ENCODE measurements at places on chromosomes 1 and 21.
A peak's percentile ranks its signal among the peaks of the same experiment; 100 is the strongest.

DNA sequence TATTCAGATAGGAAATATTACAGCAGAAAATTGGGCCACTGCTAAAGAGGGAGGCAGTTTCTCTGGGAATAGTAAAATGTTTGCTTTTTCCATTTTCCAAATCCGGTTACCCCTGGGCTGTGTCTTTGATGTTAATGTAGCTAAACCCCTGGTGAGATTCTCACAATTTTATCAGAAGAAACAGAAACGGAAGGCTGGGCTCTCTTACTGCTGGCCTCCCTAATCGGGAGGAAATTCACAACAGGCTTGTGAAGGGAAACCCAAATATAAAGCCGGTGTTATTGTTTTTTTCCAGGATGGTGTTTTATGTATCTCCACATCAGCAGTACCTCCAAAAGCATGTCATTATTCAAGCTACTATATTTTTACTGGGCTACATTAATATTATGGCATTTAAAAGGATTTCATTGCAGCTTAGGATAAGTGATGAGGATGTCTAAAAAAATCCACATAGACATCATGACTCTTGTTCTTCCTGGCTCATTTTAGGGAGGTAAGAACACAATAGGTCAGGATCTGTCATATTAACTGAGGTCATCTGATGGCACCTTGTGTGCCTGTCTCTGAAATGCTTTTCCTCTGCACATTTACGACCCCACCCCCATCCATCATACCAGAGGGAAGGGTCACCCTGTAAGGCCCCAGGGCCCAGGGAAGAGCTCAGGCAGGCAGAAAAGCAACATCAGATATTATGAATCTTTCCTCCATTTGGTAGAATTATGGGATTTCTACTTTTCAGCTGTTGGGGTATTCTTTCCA lies 158.7 kb downstream of the DSCAM start:
- no peak for DNase-seq

DNA sequence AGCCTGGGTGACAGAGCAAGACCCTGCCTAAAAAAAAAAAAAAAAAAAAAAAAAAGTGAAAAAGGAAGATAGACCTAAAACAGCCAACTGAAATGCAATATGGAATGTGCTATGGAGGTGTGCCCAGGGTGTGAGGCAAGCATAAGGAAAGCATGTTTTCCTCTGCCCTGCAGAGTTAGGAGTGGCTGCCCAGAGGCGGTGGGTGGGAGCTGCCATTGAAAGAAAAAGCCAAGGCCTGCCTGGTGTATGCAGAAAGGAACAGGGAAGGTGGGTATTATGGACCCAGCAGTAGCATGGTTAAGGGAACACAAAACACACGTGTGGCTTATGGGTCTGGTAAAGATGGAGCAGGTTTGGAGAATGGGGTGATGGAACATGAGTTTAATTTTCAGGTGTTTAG lies 8.9 kb downstream of the CD244 start:
- no peak for DNase-seq

DNA sequence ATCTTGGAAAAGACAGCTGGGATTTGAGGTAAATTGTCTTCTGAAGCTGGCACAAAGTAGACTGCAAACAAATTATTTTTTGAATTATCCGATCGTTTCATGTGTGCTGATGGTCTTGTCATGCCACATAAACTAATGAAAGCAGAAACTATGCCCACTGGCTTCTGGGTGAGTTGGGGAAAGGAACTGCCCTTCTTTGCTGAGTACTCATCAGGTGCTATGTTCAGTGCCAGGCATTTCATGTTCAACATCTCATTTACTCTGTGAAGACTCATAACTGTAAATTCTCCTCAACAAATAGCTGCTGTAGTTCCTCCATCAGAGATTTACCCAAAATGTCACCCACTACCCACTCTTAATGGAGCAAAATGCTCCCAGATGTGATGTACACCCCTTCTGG lies 1.2 kb downstream of the TRIT1 start:
- no peak for DNase-seq

DNA sequence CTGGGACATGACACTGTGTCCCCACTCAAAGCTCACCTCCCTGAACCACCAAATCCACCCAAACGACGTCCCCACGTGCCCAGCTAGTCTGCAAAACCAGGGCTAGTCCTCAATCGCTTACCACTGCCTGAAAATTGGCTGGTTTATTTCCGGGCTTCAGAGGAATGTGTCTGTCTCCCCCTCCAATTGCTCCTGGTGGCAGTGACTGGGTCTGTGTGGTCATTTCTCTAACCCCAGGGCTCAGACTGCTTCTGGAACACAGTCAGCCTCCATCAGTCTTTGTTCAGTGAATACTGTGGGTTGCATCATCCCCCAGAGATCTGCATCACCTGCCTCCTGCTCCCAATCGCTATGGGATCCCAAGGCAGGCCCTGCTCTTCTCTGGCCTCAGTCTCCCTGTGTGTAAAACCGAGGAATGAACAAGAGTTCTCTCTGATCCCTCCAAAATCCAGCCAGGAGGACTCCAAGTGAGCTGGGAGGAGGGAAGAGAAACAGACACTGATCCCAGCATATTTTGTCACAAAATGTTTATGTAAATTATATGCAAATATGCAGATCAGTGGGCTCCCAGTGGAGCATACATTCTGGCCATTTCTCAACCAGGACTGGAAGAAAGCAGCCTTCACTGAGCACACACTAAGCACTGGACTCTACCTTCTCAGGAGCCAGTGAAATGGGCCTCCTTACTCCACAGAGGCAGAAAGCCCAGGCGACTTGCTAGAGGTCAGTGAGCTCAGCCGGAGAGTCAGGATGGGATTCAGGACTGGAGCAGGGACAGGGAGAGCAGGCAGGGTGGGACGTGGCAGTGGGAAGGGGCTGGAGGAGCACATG lies 20.9 kb downstream of the SDC3 start:
- DNase-seq, result no peak

- no peak for DNase-seq
Measured at GRCh38 chr1:104266612-104267011, 516.9 kb downstream of the AMY1C start.

GRCh38 chr1:18575620-18576019 lies 55.0 kb upstream of the PAX7 start:
- DNase-seq, result peak; percentile 28

- no peak for DNase-seq
Measured at GRCh38 chr1:25704267-25704691, 87.7 kb downstream of the MAN1C1 start.

DNA sequence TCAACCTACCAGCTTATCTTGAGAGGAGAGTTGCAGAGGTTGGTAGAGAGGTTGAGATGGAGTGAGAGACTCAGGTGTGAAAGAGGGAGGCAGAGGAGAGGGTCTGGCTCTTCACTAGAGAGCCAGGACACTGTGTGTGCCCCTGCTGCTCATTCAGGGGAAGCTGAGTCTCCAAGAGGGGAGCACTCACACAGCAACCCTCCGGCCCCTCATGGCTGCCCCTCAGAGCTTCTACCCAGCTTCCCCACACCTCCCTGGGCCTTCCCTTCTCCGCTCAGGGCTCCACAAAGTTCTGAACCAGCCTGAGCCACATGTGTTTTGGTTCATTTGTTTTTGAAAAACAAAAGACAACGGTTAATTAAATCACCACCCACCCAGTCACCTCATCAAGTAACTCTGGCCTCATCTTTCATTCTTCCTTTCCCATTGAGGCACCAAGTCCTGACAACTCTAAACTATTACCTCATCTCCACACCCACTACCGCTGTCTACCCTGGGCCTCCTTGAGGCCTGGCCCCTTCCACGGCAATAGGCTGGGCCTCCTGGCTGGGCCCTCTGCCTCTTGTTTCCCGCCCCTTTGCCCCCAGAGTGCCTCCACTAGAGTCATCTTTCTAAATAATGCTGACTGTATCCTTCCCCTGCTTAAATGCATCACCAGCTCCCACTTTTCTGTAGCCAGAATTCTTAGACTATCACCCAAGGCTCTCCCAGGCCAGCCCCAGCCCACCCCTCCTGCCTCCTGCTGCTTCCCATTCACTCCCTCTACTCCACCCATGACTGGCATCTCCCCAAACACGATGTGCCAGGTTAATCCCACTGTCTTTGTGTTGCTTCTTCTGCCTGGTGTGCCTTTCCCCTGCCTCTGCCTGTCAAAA lies 33.0 kb downstream of the TNNT2 start:
- DNase-seq, result no peak

DNA sequence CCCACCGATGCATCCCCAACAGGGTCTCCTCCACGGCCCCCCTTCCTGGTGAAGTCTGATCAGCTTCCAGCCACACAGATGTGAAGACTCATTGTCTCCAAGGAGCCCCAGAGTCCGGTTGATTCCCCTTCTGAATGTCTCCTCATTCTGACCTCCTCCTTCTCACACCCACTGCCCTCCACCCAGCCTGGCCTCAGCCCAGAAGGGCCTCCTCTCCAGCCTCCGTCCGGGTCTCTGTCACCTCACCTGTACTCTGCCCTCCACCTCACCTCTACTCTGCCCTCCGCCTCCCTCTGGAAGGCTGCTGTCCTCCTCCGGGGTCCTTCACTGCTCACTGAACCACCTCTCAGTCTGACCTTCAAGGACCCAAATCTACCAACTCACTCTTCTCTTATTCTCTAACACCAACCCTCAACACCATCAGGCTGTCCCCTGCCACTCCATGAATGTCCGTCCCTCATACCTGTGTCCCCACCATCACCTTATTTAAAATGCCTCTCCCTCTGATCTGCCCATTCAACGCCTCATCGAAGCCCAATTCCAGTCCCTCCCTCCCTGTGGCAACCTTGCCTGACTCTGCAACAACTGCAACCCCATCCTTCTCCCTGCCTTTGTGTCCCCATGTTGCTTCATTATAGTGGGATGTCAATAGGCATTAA lies 201.2 kb downstream of the TOMM20 start:
- no peak for DNase-seq

DNA sequence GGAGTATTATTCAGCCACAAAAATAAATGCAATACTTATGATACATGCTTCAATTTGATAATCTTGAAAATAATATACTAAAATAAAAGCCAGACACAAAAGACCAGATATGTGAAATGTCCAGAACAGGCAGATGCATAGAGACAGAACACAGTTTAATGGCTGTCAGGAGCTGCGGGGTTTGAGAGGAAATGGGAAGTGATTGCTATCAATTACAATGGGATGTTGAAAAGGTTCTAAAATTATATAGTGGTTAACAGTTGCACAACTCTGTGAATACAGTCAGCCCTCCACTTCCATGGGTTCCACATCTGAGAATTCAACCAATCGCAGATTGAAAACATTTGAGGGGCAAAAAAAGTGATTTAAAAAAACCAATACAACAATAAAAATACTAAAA lies 54.0 kb downstream of the LTN1 start:
- no peak for DNase-seq

DNA sequence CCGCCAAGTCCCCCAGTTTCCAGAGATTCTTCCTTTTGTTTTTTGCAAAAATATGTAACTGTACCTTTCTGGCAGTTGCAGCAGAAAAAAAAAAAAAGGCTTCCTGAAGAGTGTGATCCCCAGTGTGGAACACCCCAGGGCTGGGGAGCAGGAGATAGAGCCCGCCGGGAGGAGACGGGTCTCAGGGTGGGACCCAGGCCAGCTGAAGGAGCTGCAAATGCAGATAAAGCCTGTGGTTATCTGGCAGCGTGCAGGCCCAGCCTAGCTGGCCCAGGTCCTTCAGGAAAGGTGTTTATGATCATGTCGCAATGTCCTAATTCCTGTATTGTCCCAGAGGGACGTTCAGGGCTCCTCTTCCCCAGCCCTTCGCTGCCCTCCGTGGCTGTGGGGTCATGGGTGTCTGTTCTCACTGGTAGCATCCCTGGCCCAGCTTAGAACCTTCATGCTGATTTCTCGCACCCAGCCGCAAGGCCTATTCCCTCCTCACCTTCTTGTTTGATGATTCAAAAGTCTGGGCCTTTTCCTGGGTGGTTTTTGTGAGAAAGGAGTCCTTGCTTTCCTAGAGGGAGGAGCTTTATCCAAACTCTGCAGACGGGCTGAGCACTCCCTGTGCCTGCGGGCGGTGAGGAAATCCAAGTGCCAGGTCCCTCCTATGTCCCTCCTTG lies 26.2 kb downstream of the RNF187 start:
- no peak for DNase-seq

DNA sequence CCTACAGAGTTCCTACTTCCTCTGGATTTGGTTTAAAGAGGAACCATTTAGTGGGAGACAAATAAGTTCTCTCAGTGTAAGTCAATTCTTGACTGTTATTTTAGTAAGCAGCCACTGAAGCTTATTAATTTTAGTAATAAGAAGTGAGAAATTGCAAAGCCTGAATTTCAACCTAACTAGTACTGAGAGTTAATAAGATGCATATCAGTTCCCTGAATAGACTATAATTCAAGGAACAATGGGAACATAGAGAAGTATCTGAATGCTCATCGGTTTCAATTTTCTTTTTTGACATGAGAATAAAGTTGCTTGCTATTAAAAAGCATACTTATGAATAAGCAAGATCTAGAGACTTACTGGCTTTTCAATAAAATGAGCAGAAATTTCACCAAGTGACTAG lies 8.0 kb upstream of the PPT1 start:
- DNase-seq, result no peak

DNA sequence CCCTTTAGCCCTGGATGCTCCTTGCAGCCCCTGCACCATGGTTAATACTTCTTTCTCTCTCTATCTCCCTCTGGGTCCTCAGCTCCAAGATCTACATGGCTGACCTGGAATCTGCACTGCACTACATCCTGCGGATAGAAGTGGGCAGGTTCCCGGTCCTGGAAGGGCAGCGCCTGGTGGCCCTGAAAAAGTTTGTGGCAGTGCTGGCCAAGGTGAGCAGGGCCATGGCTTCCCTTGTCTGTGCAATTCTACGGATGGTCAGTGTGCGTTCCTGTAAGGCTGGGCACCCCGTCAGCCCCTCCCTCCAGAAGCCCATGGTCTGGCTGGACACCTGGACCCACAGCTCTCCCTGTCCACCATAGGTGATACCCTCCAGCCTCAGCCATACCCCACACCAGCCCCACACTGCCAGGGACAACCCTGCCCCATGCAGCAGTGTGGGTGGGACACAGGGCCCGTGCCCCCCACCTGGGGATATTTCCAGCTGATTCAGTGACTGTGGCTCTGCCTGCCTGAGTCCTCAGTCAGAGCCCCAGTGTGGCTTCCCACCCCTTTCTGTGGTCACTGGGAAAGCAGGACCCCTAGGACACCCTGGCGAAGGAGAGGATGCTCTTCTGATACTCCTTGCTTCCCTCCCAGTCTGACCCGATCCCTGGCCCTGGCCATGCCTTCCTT lies 31.4 kb downstream of the QSOX1 start:
- no peak for DNase-seq

DNA sequence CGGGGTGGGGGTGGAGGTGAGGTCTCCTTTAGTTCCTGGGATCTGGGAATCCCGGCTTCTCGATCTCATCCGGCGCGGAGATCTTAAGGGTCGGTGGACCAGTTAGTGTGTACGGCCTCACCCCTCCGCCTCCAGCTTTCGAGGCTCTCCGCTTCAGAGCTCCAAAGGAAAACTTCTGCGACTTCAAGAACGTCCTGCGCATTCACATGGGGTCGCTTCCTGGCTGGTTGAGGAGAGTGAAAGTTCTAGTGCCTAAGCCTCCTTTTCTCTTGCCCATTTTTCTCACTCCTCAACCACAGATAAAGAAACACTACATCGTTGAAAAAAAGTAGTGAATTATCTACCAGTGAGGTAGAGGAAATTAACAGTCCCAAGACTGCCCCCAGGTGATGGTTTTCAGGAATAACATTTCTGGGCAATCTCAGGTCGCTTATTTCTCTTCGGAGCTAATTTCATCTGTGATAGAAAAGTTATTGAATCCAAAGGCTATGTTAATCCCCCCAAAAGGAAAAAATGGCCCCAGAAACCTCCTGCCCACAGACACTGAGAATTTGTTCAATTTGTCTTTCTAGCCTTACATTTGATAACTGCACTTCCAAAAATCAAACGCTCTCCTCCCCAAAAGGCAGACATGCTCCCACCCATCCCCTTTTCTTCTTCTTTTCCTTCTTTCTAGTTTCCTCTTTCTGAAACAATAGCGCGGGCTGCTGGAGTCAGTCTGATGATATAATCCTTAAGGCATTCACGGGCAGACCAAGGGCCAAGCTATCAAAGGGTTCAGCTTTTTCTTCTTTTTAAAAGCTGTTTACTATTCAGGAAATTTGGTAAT lies 20.6 kb upstream of the TBX15 start:
- DNase-seq, result no peak

Data from upper lobe of left lung (tissue), 6 donors.